ENCODE measurements at places on chromosomes 4 and X. TPM values are rescaled to one million over a fixed set of nuclear protein-coding genes. Genes with fewer than 3 reads are reported as not detected.

The ACE2 gene
- 32.4 TPM for polyA plus RNA-seq

The GPR143 gene
- polyA plus RNA-seq = 8.7 TPM

The HOPX gene
- 8.9 TPM for polyA plus RNA-seq

The PGAM4 gene
- polyA plus RNA-seq = not detected

The NXF2 gene
- not detected for polyA plus RNA-seq

The PCDH19 gene
- 0.75 TPM for polyA plus RNA-seq

The BBS7 gene
- polyA plus RNA-seq = 8.0 TPM

The S100P gene
- not detected for polyA plus RNA-seq

The ADAMTS3 gene
- polyA plus RNA-seq = 0.56 TPM

The VCX3A gene
- not detected for polyA plus RNA-seq

The BTK gene
- polyA plus RNA-seq = 0.77 TPM

The MAGEA4 gene
- polyA plus RNA-seq = not detected

The CLTRN gene
- polyA plus RNA-seq = 129 TPM

The TCEAL6 gene
- 1.1 TPM for polyA plus RNA-seq

The FAM53A gene
- 1.2 TPM for polyA plus RNA-seq

The USP17L10 gene
- polyA plus RNA-seq = not detected

The ZNF81 gene
- polyA plus RNA-seq = 2.5 TPM

The DACH2 gene
- polyA plus RNA-seq = 1.1 TPM

The MGAT4D gene
- polyA plus RNA-seq = not detected

The RCHY1 gene
- 27.8 TPM for polyA plus RNA-seq

The FAM9B gene
- polyA plus RNA-seq = not detected

The RXFP1 gene
- 1.7 TPM for polyA plus RNA-seq

The USP11 gene
- 30.9 TPM for polyA plus RNA-seq

The BOD1L1 gene
- polyA plus RNA-seq = 9.0 TPM

The GYPE gene
- polyA plus RNA-seq = 0.60 TPM

The CENPVL2 gene
- not detected for polyA plus RNA-seq

The BEX5 gene
- polyA plus RNA-seq = 42.4 TPM
